ENCODE measurements at places on chromosomes 16 and 17. TPM values are rescaled to one million over a fixed set of nuclear protein-coding genes. Genes with fewer than 3 reads are reported as not detected.

SPATA32 gene
- total RNA-seq: 0.17 TPM

KRT27 gene
- total RNA-seq: not detected

CRYBA1 gene
- not detected for total RNA-seq

SPATA22 gene
- not detected for total RNA-seq

BBS2 gene
- total RNA-seq: 21.0 TPM

Measured in A549 treated with CpdA at 1 μM for 4 hours (cell line).